ENCODE measurements at places on chromosomes 5 and 9.

DNA sequence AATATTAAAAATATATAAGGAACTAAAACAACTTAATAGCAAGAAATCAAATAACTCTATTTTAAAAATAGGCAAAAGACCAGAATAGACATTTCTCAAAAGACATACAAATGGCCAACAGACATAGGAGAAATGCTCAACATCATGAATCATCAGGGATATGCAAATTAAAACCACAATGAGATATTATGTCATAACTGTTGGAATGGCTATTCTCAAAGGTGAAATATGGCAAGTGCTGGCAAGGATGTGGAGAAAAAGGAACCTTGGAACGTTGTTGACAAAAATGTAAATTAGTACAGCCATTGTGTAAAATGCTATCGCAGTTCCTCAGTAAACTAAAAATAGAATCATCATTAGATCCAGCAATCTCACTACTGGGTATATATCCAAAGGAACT is 468.5 kb downstream of the NFIB start:
- DNase-seq = no peak

DNA sequence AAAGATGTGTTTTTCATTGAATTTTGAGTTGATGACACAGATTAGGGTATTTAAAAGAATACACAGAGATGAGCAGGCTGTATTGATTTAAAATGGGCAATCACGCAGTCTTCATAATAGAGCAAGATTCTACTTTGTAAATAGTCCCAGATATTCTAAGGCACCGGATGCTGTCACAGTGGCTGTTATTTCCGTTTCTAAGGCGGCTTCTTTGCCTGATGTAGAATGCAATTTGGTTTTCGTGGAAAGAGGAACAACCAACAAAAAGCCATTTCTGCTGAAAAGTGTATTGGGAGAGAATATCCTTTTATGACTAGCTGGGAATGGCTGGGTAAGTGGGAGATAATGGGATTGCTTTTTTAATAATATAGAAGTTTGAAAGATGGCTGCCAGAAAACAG is 17.5 kb downstream of the PRKACG start:
- no peak for DNase-seq

DNA sequence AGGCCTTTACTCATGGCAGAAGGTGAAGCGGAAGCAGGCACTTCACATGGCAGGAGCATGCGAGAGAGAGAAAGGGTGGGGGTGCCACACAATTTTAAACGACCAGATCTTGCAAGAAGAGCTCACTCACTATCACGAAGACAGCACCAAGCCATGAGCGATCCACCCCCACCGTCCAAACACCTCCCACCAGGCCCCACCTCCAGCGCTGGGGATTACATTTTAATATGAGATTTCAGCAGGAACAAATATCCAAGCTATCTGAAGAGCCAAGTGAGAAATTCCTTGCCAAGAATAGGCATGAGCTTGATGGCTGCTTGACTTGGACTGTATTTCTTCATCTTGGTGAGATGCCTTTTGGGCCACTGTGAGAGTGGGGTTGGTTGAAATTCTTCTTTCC is 88.0 kb downstream of the PDZD2 start:
- DNase-seq = no peak

DNA sequence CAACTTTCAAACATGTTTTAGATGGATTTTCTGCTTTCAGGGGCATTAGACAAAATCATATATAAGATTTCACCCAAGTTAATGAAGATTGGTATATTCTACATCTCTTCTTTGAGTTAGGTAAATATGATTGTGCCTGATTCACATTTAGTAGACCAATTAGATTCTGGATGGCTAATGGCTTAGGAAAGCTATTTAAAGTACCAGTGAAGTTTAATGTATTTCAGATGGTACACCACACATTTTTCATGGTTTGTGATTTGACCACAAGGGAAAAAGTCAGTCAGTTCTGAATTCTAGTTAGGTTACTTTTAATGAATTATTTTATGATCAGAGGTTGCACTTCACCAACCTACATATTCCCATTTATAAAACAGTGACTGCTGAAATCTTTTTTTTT is 409.7 kb downstream of the ADGRV1 start:
- no peak for DNase-seq

DNA sequence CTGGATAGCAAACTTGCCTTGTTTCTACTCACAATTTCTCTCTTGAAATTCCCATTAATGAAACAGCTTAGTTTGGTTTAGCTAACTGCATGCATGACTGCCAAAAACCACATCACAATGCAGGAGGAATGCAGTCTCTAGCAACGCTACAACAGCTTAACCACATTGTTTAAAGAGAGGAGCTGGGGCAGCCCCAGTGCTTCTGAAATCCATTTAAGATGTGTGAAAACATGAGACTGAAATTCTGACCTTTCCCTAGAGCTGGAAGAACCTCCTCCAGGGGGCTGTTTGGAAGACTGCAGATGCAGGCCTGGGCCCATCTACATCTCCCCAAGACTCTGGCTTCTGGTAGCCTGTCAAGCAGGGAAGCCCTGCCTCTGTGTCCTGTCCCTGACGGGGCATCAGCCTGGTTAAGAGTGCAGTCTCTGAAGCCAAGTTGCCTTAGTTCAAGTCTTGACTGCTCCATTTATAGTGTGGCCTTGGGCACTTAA is 157.1 kb downstream of the ZNF462 start:
- no peak for DNase-seq
